Cardiac septum (tissue), 1 donor: ENCODE measurements at places on chromosomes 2 and 18. TPM values are rescaled to one million over a fixed set of nuclear protein-coding genes. Genes with fewer than 3 reads are reported as not detected.
A peak's percentile ranks its signal among the peaks of the same experiment; 100 is the strongest.

- no peak for DNase-seq
Measured at GRCh38 chr2:174436351-174436750, 40.8 kb downstream of the SCRN3 start.

DNA sequence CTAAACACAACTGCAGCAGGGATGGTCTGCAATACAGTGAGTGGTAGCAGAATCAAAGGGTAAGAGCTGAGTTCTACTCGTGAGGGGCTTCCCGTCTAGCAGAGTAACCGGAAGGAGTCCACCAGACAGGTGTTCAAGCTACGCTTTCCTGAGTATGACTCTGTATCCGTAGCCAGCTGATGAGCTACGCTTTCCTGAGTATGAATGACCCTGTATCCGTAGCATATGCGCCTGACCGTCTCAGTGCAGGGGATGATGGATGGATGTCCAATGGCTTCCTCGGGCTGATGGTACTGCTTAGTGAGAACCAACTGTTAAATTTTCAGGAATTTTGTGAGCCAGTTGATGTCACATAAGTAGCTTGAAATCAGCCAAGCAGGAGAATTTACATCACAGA lies 244.1 kb upstream of the MYT1L start:
- DNase-seq = no peak

DNA sequence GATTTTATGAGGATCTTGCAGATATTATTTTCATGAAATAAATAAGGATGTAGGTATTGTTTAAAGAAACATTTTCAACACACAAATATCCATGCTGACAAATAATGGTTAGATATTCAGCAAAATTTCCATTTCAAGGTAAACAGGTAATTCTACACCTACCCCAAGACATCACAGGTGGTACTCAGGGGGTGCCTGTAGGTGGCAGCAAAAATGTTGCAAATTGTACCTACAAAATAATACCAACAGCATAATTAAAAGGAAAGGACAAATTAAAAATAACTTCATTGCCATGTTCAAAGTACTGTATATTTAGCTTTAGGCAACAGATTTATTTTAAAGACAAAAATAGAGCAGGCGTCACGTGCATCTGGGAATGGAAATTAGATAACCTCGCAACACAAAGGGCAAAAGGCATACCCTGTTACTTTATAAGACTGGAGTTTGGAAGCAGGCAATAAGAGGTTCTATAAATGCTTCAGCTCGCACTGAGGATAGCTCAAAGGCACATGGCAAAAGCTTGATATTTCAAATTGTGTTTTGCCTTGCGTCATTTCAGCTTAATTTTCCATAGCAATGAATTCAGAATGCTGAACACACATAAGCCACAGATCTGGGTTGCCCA lies 630.5 kb downstream of the TDRD15 start:
- no peak for DNase-seq

GRCh38 chr2:162934191-162934590 lies 95.6 kb upstream of the KCNH7 start:
- no peak for DNase-seq

- DNase-seq = no peak
Measured at GRCh38 chr2:240857039-240858008, 11.3 kb upstream of the AGXT start.

DNA sequence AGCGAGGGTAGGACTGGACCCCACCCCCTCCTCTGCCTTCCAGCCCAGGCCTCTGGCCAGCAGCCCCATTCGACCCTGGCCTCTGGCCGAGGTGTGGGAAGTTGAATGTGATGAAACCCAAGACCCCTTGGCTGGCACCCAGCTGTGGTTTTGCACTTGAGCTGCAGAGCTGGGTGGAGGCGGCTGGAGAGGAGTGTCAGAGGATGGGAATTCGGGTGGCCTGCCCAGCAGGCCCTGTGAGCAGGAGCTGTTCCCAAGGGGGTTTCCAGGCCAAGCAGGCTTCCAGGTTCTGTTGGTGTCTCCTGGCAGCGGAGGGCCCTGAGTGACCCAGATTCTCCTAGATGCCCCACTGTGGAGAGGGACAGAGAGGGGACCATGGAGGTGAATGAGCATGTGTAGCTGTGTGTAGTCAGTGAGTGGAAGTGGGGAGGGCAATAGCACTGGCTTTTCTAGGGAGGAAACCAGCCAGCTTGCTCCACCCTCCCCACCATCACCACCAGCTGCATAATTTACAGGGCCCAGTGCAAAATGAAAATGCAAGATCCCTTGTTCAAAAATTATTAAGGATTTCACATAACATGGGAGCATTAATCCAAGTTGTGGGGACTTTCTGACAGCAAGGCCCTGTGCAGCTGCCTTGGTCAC lies 172.2 kb upstream of the HAAO start:
- peak; percentile 84 for DNase-seq

- no peak for DNase-seq
Measured at GRCh38 chr2:144471305-144472045, 48.4 kb downstream of the ZEB2 start.

DNA sequence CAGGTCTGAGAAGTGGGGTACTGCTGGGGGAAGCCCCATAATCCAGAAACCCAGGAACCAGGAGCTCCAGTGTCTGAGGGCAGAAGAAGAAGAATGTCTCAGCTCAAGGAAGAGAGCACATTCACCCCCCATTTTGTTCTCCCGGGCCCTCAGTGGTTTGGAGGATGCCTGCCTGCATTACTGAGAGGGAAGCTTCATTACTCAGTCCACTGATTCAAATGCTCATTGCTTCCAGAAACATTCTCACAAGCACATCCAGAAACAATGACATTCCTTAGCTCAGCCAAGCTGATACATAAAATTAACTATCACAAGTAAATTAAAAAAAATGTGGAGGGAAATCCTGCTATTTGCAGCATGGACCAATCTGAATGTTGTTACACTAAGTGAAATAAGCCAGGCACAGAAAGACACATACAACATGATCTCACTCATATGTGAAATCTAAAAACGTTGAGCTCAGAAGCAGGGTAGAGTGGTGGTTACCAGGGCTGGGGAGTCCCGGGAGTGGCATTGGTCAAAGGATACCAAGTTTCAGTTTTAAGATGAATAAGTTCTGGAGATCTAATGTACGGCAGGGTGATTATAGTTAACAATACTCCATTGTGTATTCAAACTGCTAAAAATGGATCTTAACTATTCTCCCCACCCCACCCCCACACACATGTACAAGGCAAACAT lies 459.3 kb downstream of the GALR1 start:
- DNase-seq = no peak

GRCh38 chr18:75223687-75224347 lies 13.2 kb downstream of the TSHZ1 start:
- no peak for DNase-seq

Gene MARCO
- 0.92 TPM for total RNA-seq

Gene PSMA8
- not detected for total RNA-seq

Gene BMP10
- total RNA-seq = 0.83 TPM

Gene MROH2A
- total RNA-seq = not detected

Gene SIGLEC15
- total RNA-seq = not detected
